D721Med (cell line): ENCODE measurements at places on chromosomes 2 and 18.

GRCh38 chr2:51401546-51401945 is 369.6 kb upstream of the NRXN1 start:
- no peak for DNase-seq

GRCh38 chr2:163834221-163834620 is 98.4 kb upstream of the FIGN start:
- DNase-seq = no peak

DNA sequence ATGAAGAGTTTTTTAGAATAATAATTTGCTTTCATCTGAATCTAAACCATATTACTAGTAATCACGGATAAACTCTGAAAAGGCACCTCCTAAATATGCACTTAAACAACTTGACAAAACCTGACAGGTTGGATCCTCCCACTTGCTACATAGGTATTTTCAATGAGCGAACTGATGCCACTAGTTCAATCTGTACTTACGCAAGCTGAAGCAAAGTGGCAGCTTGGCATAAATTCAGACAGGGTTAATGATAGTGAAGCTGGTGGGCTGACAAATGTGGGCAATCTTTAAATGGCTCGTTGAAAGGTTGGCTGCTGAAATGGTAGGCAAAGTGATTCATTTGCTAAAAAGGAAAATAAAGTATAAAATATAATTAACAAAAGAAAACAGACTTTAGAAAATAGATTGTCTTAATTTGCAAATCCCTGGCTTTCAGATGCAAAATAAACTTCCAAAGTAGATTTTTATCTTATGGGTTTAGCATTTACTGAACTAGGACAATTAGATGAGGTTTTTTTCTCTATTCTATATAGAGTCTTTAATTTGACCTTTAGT is 1713.5 kb upstream of the SLC39A10 start:
- no peak for DNase-seq

DNA sequence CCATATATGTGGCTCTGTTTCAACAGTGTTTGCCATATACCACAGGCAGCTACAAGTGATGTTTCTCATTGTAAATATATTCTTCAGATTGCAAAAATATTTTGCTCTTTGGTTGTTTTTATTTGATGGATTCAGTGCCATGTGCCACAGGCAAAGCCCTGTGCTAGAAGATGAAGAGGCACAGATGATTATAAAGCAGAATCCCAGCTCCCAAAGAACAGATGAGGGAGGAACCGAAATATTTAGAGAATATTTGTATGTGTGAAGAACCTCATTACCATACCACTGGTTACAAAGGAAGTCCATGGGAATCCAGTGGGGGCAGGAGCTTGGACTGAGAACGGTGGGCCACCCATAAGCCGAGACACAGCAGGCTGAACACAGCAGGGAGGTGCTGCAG is 143.8 kb upstream of the NDUFV2 start:
- no peak for DNase-seq

DNA sequence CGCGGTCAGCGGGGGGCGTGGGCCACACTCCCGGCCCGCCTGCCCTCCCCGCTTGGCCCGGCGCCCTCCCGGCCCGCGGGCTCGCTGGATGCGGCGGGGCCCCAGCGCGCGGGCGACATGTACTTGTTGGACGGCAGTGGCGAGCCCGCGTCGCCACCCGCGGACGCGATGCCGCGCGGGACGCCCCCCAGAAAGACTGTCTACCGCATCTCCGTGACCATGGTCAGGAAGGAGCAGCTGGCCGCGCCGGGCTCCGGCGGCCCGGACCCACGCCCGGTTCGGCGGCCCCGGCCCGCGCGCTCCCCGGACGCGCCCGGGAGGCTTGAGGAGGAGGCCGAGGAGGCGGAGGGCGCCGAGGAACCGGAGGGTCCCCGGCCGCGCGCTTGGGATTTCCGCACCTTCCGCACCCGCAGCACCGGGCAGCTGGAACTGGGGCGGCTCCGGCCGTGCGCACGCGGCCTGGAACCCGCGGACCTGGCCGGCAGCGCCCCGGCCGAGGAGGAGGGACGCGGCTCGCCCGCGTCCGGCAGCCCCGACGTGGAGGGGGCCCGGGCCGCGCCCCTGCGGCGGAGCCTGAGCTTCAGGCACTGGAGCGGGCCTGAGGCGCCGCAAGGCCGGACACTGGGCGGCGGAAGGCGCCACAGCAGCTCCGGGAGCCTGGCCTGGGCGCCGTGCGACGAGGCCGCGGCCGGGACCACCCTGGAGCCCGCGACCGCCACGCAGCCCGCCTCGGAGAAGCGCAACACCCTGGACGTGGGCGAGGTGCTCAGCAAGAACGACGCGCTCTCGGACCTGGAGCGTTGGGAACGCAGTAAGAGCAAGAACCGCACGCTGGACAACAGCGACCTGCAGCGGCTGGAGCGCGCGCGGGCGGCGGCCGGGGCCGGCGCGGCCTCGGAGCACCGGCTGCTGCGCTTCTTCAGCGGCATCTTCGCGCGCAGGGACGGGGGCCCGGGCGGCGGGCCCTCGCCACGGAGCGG is 176.4 kb downstream of the AGAP1 start:
- DNase-seq = no peak

GRCh38 chr2:189602233-189602632 is 21.6 kb upstream of the SLC40A1 start:
- DNase-seq = no peak

DNA sequence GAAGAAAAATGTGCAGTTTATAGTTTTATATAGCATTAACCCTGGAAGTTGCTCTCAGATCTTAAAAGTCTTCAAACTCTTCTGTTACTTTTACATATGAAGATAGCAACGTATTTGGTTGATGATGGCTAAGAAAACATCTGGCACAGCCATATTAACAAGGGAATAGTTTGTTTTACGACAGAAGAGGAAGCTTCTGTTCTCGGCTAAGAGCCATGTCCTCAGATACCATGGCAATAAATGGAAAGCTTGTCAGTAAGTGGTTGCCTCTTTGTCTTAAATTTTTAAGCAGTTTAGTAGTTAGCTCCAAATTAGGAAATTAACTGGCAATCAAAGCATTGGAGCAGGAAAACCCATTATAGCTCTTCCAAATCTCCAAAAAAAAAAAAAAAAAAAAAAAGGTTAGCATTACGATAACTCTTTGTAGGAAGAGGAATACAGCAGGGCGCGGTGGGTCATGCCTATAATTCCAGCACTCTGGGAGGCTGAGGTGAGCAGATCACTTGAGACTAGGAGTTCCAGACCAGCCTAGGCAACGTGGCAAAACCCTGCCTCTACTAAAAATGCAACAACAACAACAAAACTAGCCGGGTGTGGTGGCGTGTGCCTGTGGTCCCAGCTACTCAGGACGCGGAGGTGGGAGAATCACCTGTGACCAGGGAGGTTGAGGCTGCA is 4.5 kb upstream of the STON1 start:
- no peak for DNase-seq

DNA sequence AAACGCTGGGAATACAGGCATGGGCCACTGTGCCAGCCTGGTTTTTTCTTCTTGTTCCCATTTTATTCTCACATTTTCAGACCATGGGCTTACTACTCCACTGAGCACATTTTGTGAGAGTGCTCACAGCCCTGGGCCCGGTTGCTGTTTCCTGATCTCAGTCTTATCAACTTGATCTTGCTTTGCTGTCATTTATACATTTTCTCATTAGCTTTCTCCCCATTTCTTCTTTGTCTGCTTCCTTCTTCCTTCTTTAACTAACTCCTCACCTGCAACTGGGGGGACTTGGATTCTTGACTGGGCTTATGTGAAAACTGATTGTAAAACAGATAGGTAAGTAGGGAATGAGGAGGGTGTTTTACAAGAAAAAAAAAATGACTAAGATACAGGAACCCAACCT is 117.3 kb downstream of the PLB1 start:
- DNase-seq = no peak

GRCh38 chr2:98039085-98039756 is 43.5 kb upstream of the TMEM131 start:
- no peak for DNase-seq

GRCh38 chr2:189249901-189250300 is 70.3 kb upstream of the COL5A2 start:
- DNase-seq = no peak

DNA sequence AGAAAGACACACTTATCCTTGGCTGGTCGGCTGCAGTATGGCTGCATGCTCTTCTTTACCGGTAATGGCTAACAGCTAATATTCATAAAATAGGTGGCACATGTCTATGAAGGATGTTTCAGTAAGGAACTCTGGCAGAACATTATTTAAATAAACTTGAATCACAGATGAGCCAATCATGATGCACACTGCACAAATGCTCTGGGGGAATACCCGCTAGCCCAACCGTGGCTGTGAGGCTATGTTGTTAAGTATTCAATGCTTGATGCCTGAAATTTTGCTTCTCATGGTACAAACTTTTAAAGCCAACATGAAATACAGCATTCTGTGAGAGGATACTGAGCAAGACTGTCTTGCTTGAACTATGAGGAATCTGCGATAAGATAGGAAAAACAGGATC is 505.8 kb downstream of the ZEB2 start:
- no peak for DNase-seq

DNA sequence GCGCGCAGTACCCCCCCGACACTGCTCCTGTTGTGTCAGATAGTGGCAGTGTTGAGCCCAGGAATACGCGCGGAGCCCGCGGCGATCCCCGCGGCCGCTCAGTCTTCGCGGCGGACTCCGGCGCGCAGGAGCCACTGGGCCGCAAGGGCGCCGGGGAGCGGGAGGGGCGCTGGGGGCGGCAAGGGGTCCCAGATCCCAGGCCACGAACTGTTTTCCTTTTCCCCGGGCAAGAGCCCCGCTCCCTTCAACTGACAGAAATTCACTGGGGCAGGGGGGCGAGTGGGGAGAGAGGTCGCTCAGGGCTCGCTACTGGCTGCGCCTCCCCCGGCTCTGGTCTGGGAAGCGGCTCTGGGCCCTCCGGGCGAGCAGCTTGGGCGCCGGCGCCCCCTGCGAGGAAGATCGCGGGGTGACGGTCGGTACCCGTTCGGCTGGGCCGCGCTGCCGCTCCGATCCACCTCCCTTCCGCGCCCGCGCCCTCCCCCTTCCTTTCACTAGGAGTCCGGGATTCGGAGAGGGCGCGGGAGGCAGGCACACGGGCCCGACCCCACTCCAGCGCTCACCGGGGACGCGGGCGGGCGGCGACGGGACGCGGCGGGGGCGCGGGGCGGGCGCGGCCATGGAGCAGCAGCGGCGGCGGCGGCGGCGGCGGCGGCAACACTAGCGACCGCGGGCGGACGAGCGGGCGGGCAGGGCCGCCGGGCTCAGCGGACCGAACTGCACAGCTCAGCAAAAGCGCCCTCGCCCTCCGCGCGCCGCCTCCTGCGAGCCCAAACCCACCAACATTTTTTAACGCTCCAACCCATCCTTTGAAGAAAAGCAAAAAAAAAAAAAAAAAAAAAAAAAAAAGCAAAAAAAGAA is 1.4 kb upstream of the SETBP1 start:
- peak; percentile 34 for DNase-seq

GRCh38 chr2:222380456-222380855 is 43.9 kb upstream of the SGPP2 start:
- no peak for DNase-seq

- no peak for DNase-seq
Measured at GRCh38 chr2:145801210-145801609, 1281.3 kb upstream of the ZEB2 start.

DNA sequence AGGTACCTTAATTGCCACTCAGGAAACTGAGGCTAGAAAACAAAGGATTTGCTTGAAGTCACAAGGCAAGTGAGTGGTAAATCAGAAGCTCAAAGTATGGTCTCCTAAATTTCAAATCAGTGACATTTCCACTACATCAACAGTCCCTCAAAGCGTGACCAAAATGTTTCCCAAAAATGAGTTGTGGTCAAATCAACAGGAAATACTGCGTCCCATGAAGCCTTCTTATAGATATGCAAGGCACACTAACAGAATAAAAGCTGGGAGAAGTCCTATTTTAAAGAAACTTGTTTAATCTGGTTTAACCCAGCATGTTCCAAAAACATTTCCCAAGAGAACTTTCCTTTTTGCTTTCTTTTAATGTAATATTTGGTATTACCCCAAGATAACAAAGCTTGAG is 249.4 kb downstream of the EXOC6B start:
- DNase-seq = no peak

DNA sequence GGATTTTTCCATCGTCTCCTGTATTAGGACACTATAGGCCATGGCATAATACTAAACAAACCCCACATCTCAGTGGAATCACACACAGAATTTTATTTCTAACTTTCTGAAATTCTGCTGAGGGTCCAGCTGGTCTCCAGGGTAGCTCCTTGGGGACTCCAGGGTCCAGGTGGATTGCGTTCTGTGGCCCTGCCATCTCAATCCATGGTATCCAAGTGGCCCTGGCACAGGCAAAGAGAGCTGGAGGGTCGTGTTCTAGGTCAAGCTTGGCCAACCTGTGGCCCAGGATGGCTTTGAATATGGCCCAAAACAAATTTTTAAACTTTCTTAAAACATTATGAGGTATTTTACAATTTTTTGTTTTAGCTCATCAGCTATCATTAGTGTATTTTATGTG is 134.6 kb downstream of the CTIF start:
- DNase-seq = no peak

DNA sequence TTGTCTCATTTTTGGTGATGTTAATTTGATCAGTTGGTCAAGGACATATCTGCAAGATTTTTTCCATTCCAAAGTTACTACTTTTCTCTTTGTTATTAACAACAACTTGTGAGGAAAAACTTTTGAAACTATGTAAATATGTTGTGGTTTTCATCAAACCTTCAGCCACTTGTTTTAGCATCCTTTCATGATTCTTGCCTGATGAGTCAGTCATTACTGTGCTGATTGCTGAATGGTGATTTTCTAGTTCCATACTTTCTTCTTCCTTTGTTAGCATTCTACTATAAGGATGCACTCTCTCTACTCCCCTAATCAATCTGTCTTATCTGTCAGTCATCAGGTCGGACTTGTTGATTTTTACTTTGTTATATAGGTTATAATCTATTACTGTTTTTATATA is 10.9 kb downstream of the TMEM87B start:
- no peak for DNase-seq

DNA sequence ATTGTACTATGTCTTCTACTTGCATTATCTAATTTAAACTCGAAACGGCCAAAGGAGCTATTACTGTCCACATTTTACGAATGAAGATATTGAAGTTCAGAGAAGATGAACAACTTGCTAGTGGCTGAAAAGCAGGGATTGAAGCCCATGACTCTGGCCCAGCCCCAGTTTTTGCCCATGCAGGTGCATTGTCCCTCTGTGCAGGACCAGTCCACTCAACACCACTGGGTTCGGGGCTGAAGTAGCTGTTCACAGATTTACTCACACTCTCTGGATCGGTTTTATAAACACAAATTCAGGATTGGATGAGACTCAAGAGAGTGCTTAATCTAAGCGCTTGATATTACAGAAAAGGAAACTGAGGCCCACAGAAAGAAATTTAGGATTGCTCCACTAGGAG is 1.4 kb upstream of the IHH start:
- no peak for DNase-seq

GRCh38 chr2:40359811-40360210 is 92.1 kb downstream of the SLC8A1 start:
- no peak for DNase-seq

DNA sequence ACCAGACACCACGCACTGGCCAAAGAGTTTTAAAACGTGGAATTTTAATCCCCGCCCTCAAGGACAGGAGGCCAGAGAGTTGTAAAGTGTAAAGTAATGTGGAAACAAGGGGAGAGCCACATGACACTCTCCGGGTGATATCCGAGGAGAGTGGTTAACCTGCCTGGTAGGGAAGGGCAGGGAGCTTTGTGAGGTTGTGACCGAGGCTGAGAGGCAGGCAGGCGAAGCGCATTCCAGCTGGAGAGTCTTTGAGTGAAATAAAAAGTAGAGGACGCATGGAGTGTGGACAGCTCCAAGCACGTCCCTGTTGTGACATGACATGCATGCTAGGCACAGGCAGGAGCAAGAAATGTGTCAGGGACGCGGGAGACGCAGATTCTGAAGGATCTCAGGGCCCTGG is 539.5 kb downstream of the RNF144A start:
- no peak for DNase-seq
